Ovary (tissue), 10 donors: ENCODE measurements at places on chromosomes 7 and 10. TPM values are rescaled to one million over a fixed set of nuclear protein-coding genes. Genes with fewer than 3 reads are reported as not detected.

LRMDA gene
- polyA plus RNA-seq, result 25.9 TPM

CFTR gene
- polyA plus RNA-seq, result not detected

FAM25A gene
- polyA plus RNA-seq, result not detected

UPK3B gene
- polyA plus RNA-seq, result 2.0 TPM

ADAM22 gene
- 1.0 TPM for polyA plus RNA-seq

SUN3 gene
- polyA plus RNA-seq, result not detected

VAX1 gene
- polyA plus RNA-seq, result not detected

WEE2 gene
- polyA plus RNA-seq, result 0.11 TPM

SLC26A5 gene
- not detected for polyA plus RNA-seq

SSC4D gene
- polyA plus RNA-seq, result 1.3 TPM

TMEM139 gene
- 1.2 TPM for polyA plus RNA-seq

NKX2-3 gene
- polyA plus RNA-seq, result 0.12 TPM

CPA5 gene
- not detected for polyA plus RNA-seq

HMX2 gene
- not detected for polyA plus RNA-seq

FXYD4 gene
- not detected for polyA plus RNA-seq

NAT16 gene
- polyA plus RNA-seq, result not detected

FAM3C gene
- polyA plus RNA-seq, result 88.9 TPM

MAP3K8 gene
- polyA plus RNA-seq, result 7.7 TPM

RBM20 gene
- 3.9 TPM for polyA plus RNA-seq

PRKAG2 gene
- polyA plus RNA-seq, result 14.6 TPM

GIMAP6 gene
- 38.1 TPM for polyA plus RNA-seq

MACROH2A2 gene
- 15.0 TPM for polyA plus RNA-seq

CLDN4 gene
- 0.27 TPM for polyA plus RNA-seq

PNLIPRP3 gene
- polyA plus RNA-seq, result not detected
